Choroid plexus epithelial cell (primary cell): ENCODE measurements at places on chromosomes 12 and 14.
A peak's percentile ranks its signal among the peaks of the same experiment; 100 is the strongest.

GRCh38 chr14:90454041-90455000 lies 57.5 kb downstream of the CALM1 start:
- peak; percentile 85 for DNase-seq

- no peak for DNase-seq
Measured at GRCh38 chr12:65811968-65812700, 12.1 kb upstream of the HMGA2 start.

DNA sequence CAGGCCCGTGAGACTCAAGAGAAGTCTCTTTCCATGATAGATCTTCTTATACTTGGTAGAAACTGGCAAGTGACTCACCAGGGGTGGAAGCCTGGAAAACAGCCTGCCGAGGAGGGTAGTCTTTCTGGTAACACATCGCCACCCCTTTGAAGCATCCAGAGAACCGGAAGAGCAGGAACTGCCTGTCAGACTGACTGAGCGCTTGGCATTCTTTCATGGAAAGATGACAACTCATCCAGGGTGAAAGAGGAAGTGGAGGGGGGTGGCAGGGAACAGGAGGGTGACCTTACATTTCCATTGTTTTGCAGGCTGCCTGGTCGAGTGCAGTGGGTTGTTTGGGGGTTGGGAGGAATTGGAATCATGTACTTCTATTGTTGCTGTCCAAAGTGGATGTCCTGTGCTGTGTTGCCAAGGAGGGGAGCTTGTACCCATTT lies 34.5 kb downstream of the PRKCH start:
- peak; percentile 24 for DNase-seq

GRCh38 chr12:127803545-127803944 lies 463.4 kb upstream of the TMEM132C start:
- DNase-seq: no peak

DNA sequence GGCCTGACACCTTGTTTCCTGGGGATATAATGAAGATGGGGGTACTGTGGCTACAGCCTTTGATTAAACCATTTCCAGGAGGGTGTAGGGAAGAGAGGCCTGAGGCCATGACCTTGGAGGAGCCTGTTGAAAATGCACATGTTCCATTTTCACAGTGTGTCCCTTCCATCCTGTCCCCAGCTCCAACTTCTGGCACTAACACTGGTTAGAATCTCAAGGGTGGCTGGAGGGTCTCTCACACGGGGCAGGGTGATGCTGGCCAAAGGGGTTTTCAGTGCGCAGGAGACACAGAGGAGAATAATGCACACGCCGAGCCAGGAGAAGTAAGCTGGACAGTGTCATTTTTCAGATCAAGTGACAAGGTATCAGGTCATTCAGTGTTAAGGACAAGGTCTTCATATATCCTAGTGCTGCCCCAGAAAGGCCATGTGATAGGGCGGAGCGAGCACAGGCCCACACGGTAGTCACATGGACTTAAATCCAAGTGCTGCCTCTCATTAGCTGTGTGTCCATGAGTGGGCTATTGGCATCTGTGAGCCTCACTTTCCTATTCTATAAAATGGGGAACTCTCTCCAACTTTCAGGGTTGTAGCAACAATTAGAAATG lies 36.4 kb upstream of the TUNAR start:
- no peak for DNase-seq
